MCF 10A (cell line): ENCODE measurements at places on chromosomes 2 and 18. TPM values are rescaled to one million over a fixed set of nuclear protein-coding genes. Genes with fewer than 3 reads are reported as not detected.

GRCh38 chr2:136424112-136424511 lies 306.2 kb upstream of the CXCR4 start:
- no peak for DNase-seq

Gene ATP8B1
- 1.4 and 1.8 TPM in 2 replicates for total RNA-seq

Gene FOXI3
- not detected in 2 replicates for total RNA-seq

Gene CPO
- total RNA-seq, result not detected in 2 replicates

Gene TOGARAM2
- 0.16 TPM in 1 of 2 replicates, not detected in the other for total RNA-seq

Gene DTNA
- 0.91 TPM in 1 of 2 replicates, not detected in the other for total RNA-seq
